ENCODE measurements at places on chromosomes 7 and 10. TPM values are rescaled to one million over a fixed set of nuclear protein-coding genes. Genes with fewer than 3 reads are reported as not detected.

GRCh38 chr10:119947300-119947699 is 54.8 kb downstream of the SEC23IP start:
- DNase-seq, result peak; percentile 3

GRCh38 chr7:66921396-66921917 is 432 bp downstream of the TMEM248 start:
- peak; percentile 50 for DNase-seq

DNA sequence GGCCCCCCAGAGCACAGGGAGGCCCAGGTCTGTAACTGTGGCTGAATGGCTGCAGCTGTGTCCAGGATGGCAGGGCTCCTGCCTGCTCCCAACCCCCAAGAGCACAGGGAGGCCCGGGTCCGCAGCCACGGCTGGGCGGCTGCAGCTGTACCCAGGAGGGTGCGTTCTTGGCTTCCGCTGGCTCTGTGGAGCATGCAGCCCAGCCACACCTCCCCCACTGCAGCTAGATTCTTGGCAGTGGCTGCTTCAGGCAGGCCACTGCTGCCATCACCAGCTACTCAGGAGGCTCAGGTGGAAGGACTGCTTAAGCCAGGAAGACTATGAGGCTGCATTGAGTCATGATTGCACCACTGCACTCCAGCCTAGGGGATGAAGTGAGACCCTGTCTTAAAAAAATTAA is 27.9 kb downstream of the C7orf25 start:
- no peak for DNase-seq

The LOXL4 gene
- 23.0 TPM for total RNA-seq

The TMEM225B gene
- total RNA-seq, result 0.05 TPM

DNA sequence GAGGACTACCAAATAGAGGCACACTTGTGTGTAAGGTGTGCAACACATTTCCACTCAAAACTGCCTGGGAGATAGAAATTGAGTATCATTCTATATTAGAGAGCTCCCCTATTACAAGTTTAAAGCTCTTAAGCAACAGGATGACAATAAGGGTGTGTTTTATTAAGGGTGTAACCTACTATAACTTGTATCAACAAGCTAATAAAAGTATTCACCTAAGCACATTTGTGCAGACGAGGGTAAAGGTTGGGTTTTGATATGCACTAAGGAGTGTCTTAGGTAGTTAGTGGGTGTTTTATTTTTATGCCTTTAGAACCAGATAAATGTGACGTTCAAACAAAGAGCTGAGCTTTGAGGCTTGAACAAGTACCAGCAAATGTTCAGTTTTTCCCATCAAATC is 2.8 kb upstream of the FAM53B start:
- DNase-seq, result no peak

GRCh38 chr10:60041489-60042133 is 135.3 kb upstream of the CCDC6 start:
- no peak for DNase-seq

The HABP2 gene
- not detected for total RNA-seq

The SPRN gene
- total RNA-seq, result not detected

DNA sequence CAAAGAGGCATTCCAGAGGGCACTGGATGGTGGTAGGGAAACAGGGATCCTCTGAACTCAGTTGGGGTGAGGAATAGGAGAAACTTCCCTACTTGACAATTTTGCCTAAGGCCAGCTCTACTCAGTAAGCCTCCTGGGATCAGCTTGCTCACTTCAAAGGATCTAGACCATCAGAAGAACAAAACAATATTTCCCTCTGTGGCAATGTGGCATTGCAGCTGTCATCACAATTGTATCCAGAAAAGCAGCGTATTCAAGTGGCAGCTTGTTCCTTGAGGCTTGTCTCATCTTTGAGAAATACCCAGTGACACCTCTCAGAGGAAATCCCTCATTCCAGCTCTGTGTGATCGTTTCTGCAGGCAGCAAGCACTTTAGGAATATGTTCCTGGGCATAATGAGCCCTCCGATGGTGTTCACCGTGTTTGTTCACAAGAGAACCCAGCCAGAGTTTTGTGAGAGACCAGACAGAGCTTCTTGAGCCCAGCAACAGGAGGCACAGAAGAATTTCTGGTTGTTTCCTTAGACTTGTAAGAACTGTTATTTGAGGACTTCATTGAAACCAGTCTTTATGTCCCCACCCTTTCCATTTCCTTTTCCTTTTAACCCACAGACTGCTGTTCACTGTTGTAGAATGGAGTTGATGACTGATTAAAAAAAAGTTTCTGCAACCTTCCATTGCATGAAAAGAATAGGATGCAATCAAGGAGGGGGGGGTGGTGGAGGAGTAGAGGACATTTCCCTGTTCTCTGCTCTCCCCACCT is 747.3 kb downstream of the LRMDA start:
- no peak for DNase-seq

The SPAG6 gene
- not detected for total RNA-seq

The SFMBT2 gene
- 0.03 TPM for total RNA-seq

DNA sequence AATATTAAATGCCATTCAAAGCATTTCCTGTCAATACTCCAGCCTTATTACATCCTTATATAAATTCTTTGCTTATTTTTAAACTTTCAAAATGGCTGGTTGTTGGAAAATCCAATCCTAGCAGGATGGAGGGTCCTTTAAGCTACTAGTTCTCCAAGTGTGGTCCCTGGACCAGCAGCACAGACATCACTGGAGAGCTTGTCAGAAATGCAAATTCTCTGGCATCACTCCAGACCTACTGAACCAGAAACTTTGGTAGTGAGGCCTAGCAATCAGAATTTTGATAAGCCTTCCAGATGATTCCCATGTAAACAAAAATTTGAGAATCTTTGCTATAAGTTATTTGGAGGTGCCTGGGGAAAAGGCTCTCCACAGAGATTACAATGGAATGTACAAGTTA is 43.8 kb downstream of the CALCR start:
- no peak for DNase-seq

DNA sequence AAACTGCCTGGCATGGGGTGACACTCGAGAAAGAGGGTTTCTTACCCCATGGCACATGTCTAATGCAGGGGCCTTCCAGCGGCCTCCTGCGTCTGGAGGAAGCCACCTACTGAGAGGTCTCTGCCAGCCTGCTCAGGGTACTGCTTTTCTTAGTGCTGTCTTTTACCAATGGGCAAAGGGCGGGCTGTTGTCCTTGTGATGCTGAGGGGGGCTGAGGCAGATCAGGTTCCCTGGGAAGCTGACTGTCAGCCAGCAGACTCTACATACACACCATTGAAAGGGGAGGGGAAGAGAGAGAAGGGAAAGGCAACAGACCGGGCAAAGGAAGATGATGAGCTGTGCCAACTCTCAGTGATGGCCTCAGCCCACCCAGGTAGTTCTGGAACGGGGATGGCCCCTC is 48.7 kb downstream of the COL13A1 start:
- no peak for DNase-seq

The MMD2 gene
- total RNA-seq, result not detected

The CCDC146 gene
- not detected for total RNA-seq

- no peak for DNase-seq
Observed at GRCh38 chr10:71582506-71583475, 136.8 kb downstream of the C10orf105 start.

DNA sequence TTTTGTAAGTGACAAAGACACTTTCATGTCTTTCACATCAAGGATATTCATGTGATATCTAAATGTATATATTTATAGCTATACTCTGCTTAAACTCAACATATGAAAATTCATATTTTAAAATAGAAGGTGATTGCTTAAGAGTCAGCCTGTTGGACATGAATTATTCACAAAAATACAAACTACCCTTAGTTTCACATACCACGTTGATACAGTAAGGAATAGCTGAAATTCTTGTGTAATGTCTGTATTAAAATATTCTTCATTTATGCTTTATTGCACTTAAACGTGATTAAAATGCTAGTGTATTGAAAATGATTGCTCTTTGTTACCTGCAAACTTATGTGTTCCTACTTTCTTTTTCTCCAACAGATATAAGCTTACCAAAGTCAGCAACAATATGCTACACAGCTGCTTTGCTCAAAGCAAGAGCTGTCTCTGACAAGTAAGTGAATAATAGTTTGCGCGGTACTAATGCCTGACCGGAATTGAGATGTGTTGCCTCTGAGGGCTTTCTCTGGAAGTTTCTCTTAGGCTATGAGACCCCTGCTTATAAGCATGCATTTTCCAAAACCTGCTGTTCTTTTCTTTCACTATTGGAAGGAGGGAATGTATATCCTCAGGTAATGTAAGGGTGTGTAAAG is 133.8 kb downstream of the WNT2 start:
- DNase-seq, result no peak
